Hair follicular keratinocyte (primary cell): ENCODE measurements at places on chromosomes 4 and X. TPM values are rescaled to one million over a fixed set of nuclear protein-coding genes. Genes with fewer than 3 reads are reported as not detected.

Gene BRCC3
- total RNA-seq, result 9.6 and 9.9 TPM in 2 replicates

Gene DUX4
- total RNA-seq, result not detected in 2 replicates

Gene FAM9B
- total RNA-seq, result not detected in 2 replicates

Gene AREG
- total RNA-seq, result 1,201 and 2,086 TPM in 2 replicates

Gene SHROOM2
- 8.6 and 11.6 TPM in 2 replicates for total RNA-seq

Gene GPRASP3
- 0.62 and 1.9 TPM in 2 replicates for total RNA-seq

Gene UGT2B15
- total RNA-seq, result not detected in 2 replicates

Gene GC
- not detected in 2 replicates for total RNA-seq
